ENCODE measurements at places on chromosomes 6 and 20.
A peak's percentile ranks its signal among the peaks of the same experiment; 100 is the strongest.

DNA sequence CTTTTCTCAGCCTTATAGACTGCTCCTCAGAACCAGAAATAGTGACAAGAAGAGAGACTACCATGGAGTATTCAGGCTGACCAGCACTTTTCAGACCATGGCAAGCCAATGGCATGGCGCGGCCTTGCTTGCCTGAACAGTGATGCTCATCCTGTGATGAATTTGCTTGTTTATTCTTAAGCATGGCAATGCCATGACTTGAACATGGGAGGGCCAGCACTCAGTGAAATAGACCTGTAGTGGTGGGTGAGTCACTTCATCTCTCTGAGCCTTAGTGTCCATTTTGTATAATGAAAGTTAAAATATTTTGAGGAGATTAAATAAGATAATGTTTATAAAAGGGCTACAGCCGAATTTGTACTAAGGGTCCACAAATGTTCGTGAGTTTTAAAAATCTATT is 79.1 kb downstream of the LRRC1 start:
- DNase-seq: no peak

- no peak for DNase-seq
Measured at GRCh38 chr6:155038104-155038503, 43.0 kb downstream of the TIAM2 start.

DNA sequence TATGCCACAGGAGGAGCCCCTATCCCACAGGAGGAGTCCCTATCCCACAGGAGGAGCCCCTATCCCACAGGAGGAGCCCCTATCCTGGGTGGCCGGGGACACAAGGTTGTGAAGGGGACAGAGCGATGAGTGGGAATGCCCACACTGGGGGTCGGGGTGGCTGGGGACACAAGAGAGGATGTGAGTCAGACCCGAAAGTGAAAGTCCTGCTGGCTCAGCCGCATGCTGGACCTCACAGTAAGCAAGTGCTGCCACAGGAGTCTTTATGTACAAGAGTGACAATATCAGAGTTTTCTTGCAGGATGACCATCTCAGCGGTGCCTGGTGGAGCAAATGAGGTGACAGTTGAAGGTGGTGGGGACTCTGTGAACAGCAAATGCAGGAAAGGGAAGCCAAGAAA is 93.7 kb downstream of the PSMB1 start:
- DNase-seq: no peak

DNA sequence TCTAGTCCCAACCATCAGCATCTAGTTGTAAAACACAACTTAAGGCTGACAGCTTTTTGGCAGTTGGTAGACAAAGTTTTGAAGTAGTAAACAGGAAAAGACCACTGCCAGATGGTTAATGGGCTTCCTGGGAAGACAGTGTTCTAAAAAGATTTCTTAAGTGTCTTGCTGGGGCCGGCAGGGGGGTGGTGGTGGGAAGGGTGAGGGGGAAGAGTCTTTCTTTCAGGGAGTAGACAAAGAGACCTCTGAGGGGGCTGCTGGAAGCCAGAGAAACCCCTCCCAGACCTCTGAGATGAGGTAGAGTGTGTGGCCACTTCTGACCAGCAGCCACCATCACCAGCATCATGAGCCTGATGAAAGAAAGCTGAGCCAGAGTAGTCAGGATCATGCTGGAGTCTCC is 784.9 kb downstream of the TENT5A start:
- DNase-seq: no peak

DNA sequence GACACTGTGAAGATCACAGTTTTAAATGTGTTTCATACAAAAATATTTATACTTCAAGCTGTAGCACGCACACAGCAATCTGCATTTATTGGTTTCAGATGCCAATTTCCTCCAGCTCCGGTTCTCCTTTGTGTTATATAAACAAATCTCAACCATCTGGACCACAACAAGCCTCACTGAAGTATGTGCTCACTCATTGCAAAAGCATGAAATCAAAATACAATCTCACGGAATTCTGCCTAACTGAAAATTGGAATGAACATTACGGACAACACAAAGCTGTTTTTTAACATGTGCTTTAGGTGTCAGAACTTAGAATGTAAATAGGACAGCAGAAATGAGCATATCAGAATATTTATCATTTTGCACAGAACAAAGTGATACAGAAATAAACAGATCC is 38.0 kb downstream of the RCAN2 start:
- DNase-seq: no peak

DNA sequence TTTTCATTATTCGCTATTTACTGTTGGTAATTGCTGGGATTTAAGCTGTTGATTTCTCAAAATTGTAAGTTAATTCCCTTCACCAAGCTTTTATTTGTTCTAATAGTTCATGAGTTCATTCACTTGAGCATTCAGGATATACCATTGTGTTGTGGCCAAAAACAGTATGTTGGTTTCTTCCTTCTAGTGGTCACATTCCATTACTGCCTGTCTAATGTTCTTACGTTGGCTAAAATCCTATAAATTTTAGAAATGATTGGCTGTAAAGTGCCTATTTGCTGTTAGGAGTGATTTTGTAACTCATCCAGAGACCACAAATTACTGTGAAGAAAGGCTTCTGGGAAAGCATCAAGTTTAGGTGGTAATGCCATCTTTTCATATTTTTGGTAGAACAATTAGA is 76.3 kb downstream of the FARS2 start:
- DNase-seq: no peak

DNA sequence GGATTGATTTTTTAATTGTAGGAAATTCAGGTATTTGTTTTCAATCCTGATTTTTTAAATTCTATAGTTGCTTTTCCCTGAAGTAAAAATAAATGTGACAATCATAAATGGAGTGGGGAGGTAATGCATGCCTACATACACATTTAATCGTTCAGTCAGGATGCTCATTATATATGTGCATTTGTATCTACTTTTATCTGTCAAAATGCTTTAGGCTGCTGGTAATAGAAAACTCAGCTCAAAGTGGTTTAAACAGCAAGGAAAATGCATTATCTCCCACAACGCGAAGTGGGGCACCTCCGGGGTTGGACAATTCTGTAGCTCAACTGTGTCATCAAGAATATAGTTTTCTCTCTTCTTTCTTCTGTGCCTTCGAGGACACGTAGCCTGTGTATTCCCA is 116.4 kb upstream of the SASH1 start:
- no peak for DNase-seq

GRCh38 chr6:52663120-52663935 is 7.6 kb upstream of the TMEM14A start:
- DNase-seq: peak; percentile 45

- DNase-seq: no peak
Measured at GRCh38 chr6:138241381-138241780, 23.1 kb upstream of the PBOV1 start.

DNA sequence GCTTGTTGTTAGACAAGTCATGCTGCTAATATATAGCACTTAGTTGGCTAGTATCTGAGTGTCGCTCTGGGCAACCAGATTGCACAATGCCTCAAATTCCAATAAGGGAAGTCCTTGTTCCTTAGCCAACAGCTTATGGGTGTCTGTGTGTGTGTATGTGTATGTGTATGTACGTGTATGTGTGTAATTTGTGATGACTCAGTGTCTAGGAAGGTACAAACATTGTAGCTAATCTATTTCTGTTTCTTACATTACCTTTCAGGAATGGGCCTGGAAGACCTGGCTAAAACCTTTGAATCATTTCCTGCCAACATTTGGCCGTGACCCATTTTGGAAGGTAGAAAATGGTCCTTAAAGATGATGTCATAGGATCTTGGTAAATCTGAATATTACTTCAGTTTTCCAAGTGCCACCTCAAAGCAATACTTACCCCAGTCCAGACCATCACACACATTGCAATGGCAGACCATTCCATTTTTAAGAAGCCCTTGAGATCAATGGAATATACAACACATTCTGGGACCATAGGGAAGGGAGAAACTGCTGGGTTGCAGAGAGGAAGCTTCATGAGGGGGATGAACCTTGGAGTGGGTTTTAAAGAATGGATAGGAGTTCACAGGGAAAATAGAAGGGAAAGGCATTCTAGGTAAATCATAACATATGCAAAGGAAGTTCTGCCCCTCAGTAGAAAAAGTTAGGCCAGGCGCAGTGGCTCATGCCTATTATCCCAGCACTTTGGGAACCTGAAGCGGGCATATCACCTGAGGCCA is 25.1 kb downstream of the NEDD9 start:
- DNase-seq: no peak

DNA sequence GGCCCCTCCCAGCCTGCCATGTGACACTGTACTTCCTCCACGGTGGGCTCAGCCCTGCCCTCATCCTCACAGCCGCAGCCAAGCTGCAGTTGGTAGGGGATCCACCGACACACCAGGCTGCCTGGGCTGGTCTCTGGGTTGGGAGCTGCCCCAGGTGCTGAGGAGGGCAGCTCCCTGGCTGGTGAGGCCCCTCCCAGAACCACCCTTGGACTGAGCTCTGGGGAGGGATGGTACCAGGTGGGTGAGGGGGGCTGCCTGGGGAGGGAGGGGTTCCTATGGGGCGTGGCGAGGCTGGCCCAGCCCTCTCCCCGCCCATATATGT is 185 bp upstream of the TNFRSF6B start:
- DNase-seq: no peak

GRCh38 chr20:3174442-3175261 is 1.3 kb upstream of the LZTS3 start:
- no peak for DNase-seq

DNA sequence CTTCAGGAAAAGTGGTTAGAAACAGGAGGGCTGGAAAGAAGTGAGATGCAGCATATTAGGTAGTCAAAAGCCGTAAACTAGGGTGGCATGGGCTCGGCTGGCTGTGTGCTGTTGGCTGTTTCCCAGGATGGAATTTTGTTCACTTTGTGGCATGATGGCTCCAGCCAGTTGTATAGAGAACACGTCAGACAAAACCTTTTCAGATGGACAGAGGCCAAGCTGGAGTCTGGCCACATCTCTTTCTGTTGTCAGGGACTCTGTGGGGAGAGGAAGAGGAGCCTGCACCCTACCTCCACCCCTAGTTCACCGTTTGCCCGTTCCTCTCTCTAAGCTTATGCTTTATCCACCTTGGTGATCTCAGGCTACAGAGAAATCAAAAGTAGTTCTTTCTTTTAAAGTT is 22.0 kb downstream of the C6orf89 start:
- DNase-seq: no peak

DNA sequence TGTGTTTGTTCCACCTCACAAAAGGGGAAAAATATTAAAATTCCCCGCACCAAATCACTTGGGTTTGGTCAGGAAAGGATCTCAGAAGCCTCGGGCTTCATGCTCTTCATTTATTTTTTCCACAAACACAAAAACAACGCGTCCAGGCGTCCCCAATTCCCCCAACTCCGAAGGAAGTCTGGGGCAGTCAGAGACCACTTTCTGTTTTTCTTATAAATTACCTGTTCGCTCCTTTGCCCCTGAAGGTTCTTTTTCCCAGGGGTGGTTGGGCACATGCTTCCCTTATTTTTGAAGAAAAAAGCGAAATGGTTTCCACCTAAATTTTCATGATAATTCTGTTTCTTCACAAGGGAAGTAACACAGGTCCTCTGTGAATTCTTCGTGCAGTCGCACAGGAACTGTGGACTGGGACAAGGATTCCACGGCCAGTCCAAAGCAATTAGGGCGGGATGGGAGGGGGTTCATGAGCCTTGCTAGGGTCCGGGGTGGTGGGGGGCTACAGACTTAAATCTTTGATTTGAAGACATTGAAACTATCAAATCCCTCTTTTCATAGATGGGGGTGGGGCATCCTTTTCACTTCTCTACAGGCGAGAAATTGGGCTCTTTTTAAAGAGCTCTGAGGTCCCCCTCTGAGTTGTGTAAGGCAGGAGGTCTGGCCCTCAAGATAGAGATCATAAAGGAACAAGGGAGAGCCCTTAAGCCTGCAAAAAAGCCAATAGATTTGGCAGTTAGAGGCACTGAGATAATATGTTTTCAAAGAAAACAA is 30.5 kb upstream of the HFE start:
- no peak for DNase-seq

DNA sequence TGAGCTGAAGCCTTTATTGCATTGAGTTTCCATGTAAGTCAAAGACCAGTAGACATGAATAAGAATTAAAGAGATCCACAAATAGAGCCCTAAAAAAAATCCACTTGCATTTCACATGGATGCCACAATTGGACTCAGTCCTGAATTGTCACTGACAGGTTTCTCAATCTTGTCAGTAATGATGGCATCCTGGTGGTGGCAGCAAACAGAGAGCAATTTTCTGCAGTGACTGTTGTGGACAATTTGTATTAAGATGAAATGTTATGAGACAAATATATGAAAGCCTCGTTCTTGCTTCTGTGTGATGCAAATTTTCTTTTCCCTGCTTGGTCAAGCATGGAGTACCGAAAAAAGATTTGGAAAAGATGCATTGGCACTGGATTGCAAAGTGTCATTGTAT is 278.9 kb downstream of the SAMD5 start:
- DNase-seq: no peak

DNA sequence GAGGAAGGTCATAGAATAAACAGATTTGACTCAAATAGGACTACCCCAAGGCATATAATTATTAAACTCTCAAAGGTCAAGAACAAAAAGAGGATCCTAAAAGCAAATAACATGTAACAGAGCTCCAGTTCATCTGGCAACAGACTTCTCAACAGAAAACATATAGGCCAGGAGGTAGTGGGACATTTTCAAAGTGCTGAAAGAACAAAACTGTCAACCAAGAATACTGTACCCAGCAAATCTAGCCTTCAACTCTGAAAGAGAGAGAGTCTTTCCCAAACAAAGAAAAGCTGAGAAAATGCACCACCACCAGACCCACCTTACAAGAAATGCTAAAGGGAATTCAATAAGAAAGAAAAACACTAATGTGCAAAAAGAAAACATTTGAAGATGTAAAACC is 11.9 kb downstream of the NQO2 start:
- no peak for DNase-seq

DNA sequence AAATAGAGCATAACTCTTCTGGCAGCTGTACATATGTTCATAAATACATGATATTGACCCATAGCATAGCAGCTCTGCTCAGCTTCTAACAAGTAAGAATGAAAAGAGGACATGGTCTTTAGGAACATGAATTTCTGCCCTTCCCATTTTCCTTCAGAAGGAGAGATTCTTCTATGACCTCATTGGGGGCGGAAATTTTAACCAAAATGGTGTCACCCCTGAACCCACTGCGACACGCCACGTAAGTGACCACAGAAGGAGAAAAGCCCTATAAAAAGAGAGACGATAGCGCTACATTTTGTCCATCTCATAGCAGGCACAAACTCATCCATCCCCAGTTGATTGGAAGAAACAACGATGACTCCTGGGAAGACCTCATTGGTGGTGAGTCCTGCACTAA is at the start of gene IL17A:
IL17A (plus strand) TSS at position 301 of the 400 bp plus-strand sequence; CDS start at position 358, 57 bp downstream.
- no peak for DNase-seq

Measured in stimulated activated CD8-positive, alpha-beta memory T cell treated with anti-CD3 and anti-CD28 coated beads, Interleukin-4, amount 100 ng/mL, for 1 hour (primary cell).